Brain microvascular endothelial cell (primary cell): ENCODE measurements at places on chromosomes 3 and 15.
A peak's percentile ranks its signal among the peaks of the same experiment; 100 is the strongest.

- no peak for DNase-seq
These were observed 201.6 kb downstream of the SATB1 start for GRCh38 chr3:18223571-18223970.

GRCh38 chr3:152192050-152192449, 76.7 kb upstream of the MBNL1 start:
- DNase-seq = no peak

- no peak for DNase-seq
These were observed 3.7 kb upstream of the CNTN4 start for GRCh38 chr3:2094941-2095340.

DNA sequence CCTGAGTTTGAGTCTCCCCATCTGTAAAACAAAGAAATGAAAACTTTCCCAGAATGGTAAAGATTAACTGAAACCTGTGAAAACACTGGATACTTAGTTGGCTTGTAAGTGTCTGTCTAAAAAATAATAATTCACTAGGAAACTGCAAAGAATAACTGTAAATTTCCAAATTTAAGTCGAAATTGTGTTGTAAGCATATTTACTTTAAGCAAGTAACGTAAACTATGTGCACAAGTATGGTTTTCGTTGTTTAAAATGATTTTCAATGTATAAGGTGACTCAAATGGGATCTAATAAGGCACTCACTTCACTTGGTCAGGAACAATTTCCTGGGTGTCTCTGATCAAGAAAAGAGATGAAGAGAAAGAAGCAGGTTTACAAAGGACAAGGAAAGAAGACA, 8.5 kb upstream of the TARS3 start:
- DNase-seq = no peak

- no peak for DNase-seq
These were observed 11.8 kb upstream of the CSTA start for GRCh38 chr3:122313281-122313680.

DNA sequence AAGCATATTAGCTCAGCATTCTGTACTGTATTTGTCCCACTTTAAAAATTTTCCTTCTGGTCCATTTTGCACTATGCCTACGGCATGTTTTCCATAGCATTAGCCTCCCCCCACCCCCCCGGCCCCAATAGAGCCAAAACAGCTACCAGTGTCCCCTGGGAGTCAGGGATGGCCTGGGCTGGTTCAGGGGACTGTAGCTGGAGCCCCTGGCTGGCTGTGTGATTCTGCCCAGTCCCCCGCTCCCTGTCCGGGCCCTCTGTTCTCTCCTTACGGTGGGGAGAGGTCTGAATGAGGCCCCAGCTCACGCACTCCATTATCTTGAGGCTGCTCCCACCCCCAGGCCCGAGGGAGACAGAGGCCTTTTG, 70.1 kb downstream of the KLF15 start:
- DNase-seq = no peak

DNA sequence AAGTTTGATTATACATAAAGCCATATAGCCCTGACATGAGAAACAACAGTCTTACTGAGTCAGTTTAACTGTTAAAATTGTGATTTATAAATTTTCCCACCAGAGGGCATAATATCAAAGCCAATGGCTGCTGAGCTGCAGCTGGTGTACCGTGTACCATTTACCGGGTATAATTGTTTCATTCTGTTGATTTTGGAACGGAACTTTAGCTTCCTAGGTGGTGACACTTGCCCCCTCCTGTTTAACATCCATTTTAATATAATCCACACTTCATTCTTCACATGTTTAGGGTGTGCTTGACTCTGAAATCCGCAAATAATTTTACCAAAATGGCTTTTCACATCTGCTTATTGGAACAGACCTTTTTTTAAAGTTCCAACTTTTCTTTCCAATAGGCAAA, 72.8 kb downstream of the SLC9A9 start:
- DNase-seq = peak; percentile 9

DNA sequence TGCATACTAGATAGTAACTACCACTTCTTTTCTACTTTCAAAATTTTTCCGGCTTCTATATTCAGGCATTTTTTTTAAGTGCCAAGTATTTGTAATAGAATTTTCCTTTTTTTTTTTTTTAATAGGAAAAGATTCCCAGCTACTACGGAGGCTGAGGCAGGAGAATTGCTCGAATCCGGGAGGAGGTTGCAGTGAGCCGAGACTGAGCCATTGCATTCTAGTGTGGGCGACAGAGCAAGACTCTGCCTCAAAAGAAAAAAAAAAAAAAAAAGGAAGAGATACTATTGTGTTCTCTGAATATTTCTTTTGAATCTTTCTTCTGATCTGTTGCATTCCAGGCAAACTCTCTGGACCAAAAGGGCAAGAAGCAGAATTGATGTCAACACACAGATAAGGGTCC, 557.3 kb downstream of the FGF12 start:
- no peak for DNase-seq

DNA sequence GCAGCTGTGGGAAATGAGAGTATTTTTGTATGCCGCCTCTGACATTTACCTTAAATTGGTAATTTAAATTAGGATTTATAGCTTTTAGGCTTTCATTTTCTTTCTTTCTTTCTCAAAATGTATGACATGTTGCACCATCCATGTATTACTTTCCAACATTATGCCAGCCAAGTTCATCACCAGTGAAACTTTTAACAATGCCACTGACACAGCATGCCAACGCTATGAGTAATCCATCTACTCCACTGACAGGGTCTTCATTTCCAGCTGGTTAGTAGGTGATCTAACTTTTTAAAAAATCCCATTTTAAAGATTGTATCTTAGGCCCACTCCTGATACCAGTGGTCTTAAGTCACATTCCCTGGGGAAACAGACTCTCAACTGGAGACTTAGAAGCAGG, 21.8 kb upstream of the CLDN16 start:
- DNase-seq = no peak

DNA sequence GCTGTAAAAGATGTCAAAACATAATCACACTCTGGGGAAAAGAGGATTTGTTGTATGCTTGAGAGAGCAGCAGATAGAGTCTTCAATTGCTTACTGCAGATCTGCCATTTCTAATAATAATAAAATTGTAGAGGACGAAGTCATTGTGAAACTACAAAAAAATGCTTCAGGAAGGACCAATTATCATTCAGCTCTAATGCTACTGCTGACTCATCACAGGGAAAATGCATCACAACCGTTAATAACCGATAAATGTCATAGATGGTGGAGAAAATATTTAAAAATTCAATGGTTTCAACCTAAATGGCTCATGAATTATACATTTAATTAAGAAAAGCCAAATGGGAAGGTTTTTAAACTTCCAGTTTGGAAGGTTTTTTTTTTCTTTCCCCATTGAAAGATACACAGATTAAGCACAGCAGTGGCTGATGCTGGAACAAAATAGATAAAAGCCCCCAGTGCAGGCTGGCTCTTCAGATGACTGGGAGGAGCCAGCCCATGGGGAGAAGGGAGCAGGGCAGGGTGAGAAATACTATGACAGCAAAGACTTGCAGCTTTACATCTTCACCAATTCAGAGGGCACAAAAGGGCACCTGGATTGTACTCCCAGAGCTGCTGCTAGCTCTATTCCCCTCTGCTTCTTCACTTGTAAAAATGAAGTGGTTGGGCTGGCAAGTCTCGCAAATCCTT, 196.1 kb downstream of the CNTN6 start:
- DNase-seq = no peak

GRCh38 chr3:128067489-128067888, 15.3 kb downstream of the SEC61A1 start:
- DNase-seq = no peak

GRCh38 chr3:77134769-77135168, 94.9 kb downstream of the ROBO2 start:
- DNase-seq = no peak

- DNase-seq = no peak
These were observed 21.9 kb downstream of the THOC7 start for GRCh38 chr3:63841704-63842103.

DNA sequence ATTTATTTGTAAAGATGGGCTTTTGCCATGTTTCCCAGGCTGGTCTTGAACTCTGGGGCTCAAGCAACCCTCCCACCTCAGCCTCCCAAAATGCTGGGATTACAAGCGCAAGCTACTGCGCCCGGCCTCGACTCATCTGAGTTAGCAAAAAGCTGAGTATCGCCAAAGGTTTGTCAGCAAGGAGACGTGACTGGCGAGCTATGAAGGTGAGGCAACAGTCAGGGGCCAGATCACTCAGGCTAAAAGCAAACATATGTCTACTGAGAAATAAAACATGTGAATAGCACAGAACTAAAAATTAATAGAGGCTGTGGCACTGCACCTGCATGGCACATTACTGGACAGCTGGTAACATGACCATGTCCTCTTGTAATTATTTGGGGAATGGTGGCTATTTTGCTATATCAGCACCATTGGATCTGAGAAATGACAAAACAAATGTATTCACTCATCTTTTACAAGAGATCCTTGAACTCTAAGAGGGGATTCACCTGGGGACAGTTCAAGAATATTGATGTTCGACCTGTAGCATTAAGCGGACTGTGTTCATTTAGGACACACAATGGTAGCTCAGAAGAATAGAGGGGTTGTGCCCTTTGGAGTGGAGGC, 10.0 kb upstream of the SLC25A26 start:
- DNase-seq = no peak

DNA sequence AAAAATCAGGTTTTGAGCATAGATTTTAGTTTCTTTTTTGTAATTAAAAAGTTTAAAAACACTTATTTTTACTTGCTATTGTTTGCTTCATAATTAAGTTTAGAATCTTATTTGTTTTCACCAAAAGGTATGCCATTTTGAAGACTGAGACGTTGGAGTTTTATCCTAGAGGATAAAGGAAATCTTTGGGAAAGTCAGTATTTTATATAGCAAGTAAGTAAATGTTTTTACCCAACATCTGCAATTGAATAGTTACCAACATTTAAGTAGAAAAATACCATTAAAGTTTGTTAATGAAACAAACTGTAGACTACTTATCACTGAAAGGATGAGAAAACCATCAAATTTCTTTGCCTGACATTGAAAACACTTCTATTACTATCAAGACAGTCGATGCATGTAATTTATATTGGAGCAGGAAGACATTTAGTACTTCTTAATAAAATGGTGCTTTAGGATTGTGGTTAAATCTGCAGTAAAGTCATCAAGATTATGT, 14.0 kb upstream of the CHD2 start:
- DNase-seq = no peak

- DNase-seq = no peak
These were observed 7.4 kb downstream of the TMIE start for GRCh38 chr3:46708401-46709156.

- no peak for DNase-seq
These were observed 21.3 kb downstream of the LSAMP start for GRCh38 chr3:116423945-116424344.

DNA sequence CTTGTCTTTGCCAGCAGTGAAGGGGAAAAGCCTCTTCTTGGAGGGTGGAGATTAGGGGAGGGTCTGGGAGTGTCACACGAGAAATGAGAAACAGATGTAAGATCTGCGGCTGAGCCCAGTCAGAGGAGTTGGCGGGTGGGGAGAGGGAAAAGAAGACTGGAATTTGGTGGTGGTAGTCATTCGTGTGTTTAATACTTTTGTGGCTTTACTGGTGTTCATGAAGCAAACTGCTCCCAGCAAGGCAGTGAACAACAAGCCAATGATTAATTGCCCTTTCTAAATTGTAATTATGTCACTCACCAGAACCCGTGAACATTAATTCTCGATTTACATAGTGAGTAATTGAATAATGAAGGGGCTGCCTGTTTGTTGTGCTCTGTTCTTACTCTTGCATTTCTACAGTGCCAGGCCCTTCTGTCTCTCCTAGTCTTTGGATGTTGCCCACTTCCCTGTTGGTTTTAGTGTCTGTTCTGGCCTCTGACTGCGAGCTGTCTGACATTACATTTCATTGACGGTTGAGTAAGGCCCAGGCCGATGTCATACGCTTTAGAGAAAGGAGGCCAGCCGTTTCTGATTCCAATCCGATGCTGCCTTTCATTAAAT, 78.0 kb downstream of the CHCHD6 start:
- DNase-seq = peak; percentile 14

GRCh38 chr3:112314649-112315048, 18.3 kb upstream of the CD200 start:
- DNase-seq = no peak

DNA sequence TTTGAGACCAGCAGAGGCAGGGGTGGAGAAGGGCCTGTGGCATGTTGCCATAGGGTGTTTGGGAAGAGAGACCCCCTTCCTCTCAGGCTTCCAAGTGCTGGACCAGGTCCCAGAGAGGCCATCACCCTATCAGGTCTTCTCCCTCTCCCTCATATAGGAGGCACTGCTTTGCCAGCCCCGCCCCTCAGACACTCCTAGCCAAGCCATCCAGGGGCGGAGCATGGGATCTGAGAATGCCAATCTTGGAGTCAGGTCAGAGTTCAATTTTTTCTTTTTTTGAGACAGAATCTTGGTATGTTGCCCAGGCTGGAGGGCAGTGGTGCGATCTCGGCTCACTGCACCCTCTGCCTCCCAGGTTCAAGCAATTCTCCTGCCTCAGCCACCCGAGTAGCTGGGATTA, 32.7 kb downstream of the CRABP1 start:
- DNase-seq = no peak

- DNase-seq = no peak
These were observed 961 bp downstream of the HAPLN3 start for GRCh38 chr15:88894348-88894818.
